ENCODE measurements at places on chromosomes 1 and 21.

- no peak for DNase-seq
Measured at GRCh38 chr1:202251424-202252256, 58.0 kb downstream of the LGR6 start.

- DNase-seq, result no peak
Measured at GRCh38 chr1:221279146-221279545, 399.9 kb downstream of the HLX start.

- DNase-seq, result no peak
Measured at GRCh38 chr21:16597753-16598152, 868.0 kb downstream of the USP25 start.

- DNase-seq, result no peak
Measured at GRCh38 chr21:46028573-46029091, 47.1 kb downstream of the COL6A1 start.

DNA sequence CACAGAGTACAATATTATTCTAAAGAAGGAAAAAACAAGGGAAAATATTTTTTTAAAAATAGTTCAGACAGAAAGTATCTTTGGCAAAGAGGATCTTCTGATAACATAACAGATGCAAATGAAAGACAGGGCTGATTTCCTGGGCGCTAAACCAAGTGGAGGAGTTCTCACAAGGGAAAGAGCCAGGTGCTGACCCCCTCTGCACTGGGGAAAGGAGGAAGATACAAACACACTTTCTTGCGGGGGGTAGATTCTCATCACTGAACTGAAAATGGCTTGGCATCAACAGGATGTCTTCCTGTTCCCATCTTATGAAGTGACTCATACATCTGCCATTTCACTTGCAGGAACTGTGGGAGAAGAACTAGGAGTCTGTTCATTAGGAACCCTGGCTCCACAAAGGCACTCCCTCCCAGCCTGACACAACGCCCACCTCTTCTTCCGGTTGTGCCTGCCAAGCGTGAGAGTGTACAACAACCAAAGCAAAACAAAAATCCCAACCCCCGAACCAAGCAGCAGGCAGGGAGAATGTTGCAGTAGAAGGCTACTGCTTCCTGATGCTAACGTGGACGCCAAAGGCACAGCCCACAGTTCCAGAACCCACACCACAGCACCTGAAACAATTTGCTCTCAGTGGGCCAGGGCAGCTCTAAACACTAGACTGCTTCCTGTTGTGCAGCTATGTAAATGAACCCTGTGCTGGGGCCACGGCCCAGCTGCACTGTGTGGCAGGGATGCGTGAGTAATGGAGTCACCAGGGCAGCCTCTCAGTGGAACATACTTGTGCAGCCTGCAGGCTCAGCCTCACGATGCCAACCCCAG lies 51.0 kb downstream of the GADD45A start:
- no peak for DNase-seq

DNA sequence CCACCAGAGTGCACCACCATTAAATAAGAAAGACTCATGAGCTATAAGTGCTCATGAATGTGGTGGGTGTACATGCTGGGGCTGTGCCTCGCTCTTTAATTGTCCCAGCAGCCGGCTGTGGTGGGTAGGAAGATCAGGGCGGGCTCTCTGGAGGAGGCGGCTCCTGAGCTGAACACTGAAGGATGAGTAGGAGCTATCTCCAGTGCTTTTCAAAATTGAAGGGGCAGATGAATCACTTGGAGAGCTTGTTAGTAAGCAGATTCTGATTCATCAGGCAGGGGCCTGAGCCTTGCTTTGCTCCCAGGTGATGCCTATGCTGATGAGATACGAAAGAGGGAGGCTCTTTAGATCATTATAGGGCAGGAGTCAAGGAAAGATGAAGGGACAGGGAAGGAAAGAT lies 54.1 kb downstream of the ETS2 start:
- DNase-seq, result no peak

- DNase-seq, result no peak
Measured at GRCh38 chr1:178939338-178940067, 68.6 kb upstream of the ANGPTL1 start.

DNA sequence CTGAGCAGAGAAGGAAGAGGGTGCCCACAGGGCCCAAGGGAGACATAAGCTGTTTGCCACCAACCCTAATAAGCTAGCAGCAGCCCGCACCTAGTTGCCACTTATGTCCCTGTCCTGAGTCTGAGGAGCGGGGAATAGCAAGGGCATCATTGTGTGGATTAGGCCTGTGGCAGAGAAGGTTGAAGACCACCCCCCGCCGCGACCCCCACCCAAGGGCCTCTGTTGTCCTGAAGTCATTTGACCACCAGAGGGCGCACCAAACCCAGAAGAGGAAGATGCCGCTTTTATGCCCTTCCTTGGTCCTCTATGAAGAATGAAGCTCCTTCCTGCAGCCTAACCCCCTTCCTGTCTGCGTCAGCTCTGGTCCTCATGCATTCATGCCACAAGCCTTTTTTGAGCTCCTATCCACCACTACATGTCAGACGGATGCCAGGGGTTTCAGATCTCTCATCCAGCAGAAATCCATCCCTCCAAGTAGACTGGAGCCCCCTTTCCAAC lies 16.6 kb downstream of the RHBG start:
- peak; percentile 75 for DNase-seq
